B cell (primary cell): ENCODE measurements at places on chromosomes 13 and 19. TPM values are rescaled to one million over a fixed set of nuclear protein-coding genes. Genes with fewer than 3 reads are reported as not detected.

DNA sequence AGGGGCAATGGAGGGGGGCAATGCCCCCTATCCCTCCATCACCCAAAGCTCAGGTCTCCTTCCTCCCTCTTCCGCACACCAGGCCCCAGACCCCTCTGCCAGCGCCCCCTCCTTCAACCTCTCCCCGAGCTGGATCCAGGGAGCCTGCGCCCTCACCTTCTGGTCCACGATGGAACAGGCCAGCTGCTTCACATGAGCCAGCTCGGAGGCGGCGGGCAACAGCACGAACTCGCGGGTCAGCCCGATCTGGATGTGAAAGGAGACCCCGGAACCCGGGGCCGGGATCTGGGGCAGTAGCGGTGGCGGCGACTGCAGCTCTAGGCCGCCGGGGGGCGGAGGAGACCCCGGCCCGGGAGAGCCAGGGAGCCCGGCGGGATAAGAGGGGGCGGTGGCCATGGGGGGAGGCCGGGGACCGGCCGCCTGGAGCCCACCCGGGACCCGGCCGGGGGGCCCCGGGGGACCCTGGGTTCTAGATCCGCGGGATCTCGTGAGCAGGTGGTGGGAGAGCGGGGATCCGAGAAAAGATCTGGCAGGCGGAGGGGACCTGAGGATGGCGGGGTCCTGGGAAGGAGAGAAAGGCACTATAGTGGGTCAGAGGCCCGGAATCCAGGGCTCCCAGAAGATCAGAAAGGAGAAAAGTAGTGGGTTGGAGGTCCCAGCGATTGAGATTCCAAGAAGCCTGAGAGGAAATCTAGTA, 791 bp downstream of the PRKD2 start:
- no peaks in the 10 kb centered on the region for H3K27me3 ChIP-seq
- DNase-seq = peak; percentile 25
- peaks cover 20% of the 10 kb centered on the region for H3K36me3 ChIP-seq
- H3K27ac ChIP-seq = peak overlapping the region; percentile 89
- peaks cover 64% of the 10 kb centered on the region for H3K4me1 ChIP-seq
- peak overlapping the region; percentile 99 for H3K4me3 ChIP-seq

- DNase-seq = peak; percentile 71
- peaks cover 20% of the 10 kb centered on the region for H3K4me1 ChIP-seq
- H3K27me3 ChIP-seq = no peaks in the 10 kb centered on the region
- H3K27ac ChIP-seq = no peak overlapping the region
- H3K4me3 ChIP-seq = no peak overlapping the region
Measured at GRCh38 chr19:4186087-4186993, 3.9 kb downstream of the ANKRD24 start.

DNA sequence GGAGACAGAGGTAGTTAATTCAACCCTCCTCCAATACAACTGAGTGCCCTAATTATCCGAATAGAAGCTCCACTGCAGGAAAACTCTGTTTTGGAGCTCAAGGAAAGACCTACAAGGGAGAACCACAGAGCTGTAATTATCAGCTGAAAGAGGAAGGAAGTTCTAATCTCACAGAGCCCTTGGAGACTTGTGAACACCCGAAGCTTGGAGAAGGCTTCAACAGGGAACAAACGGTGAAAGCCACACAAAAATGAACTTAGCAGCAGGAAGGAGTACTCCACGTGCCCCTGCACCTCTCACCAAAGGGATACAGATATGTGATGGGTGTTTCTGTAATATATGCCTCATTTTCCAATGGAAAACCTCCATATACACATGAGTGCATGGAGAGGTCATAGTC, 61.1 kb downstream of the IRS2 start:
- no peaks in the 10 kb centered on the region for H3K36me3 ChIP-seq
- no peaks in the 10 kb centered on the region for H3K4me1 ChIP-seq
- H3K27ac ChIP-seq = no peak overlapping the region
- H3K27me3 ChIP-seq = no peaks in the 10 kb centered on the region

DNA sequence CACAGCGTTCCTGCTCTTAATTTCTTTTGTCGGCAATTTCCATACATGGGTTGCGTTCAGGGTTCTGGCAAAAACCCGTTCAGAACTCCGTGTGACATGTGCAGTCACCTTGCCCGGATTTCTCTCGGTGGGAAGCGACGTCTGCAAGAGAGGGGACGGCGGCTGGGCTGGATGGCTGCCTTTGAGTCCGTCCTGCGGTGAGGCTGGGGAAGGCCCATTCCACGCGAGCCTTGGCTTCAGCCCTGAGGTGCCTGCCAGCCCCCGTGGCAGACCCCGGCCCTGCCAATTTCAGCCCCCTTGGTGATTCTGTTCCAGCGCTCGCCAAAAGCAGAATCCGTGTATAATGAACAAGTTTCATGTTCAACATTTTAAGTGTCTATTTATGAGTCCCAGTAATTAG, 72.6 kb upstream of the TSHZ3 start:
- no peak for DNase-seq
- no peaks in the 10 kb centered on the region for H3K36me3 ChIP-seq
- no peaks in the 10 kb centered on the region for H3K4me1 ChIP-seq
- no peaks in the 10 kb centered on the region for H3K27me3 ChIP-seq
- no peak overlapping the region for H3K27ac ChIP-seq

DNA sequence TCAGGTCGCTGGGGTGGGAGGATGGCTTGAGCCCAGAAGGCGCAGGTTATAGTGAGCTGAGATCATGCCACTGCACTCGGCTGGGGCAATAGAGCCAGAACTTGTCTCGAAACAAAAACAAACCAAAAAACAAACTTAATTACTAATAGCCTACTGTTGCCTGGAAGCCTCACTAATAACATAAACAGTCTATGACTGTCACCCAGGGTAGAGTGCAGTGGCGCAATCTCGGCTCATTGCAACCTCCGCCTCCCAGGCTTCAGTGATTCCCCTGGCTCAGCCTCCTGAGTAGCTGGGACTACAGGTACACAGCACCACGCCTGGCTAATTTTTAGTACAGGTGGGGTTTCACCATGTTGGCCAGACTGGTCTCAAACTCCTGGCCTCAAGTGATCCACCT, 18.0 kb downstream of the CATSPERD start:
- H3K4me3 ChIP-seq = no peak overlapping the region
- H3K27ac ChIP-seq = no peak overlapping the region
- H3K36me3 ChIP-seq = no peaks in the 10 kb centered on the region
- H3K4me1 ChIP-seq = no peaks in the 10 kb centered on the region

DNA sequence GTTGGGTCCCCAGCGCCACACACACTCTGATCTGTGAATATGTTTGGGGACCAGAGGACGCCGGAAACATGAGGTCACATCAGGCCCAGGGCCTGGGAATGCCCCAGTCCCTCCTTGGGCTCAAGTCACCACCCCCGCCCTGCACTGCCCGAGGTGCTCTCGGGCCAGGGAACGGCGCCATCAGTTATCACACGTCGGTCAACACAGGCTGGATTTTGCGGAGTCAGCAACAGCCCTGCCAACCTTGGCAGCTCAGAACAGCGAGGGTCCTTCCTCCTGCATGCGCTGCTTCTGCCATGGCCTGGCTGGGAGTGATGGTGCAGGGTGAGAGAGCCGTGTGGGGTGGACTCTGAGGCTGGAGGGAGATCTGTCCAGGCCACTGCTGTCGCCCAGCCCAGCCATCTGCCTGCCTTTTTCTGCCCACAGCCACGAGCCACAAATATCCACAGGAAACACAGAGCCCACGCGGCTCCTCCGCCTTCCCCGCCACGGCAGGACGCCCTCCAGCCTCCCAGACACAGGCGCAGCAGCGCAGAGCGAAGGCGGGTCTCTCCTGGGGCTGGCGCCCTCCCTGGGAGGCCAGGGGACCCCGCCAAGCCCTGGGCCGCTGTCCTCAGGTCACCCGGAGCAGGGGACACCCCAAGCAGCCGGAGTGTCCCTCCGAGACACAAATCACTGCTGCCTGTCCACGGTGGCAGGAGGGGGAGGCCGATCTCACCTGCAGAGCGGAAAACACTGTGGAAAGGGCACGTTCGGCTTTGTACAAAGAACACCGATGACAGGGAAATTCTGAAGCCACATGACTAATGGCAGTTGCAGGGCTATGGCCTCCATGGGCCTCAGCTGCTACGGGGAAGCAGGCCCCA, 31.6 kb upstream of the CACTIN start:
- no peak overlapping the region for H3K4me3 ChIP-seq
- H3K27ac ChIP-seq = no peak overlapping the region
- DNase-seq = no peak
- no peaks in the 10 kb centered on the region for H3K27me3 ChIP-seq

The ZBTB32 gene
- 28.1 and 30.9 TPM in 2 replicates for total RNA-seq

DNA sequence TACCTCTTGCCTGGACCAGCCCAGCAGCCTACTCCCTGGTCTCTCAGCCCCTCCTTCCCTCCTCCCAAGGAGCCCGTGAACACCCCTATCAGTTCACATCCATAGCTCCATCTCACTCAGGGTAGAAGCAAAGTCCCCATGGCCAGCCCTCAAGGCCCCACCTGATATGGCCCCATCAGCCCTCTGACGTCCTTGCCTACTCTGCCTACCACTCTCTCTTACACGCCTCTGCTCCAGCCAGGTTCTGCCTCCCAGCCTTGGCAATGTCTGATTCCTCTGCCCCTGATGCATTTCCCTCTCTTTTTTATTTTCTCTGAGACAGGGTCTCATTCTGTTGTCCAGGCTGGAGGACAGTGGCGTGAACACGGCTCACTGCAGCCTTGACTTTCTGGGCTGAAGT, 7.9 kb upstream of the SERTAD3 start:
- DNase-seq = no peak
- H3K4me1 ChIP-seq = no peaks in the 10 kb centered on the region
- H3K27me3 ChIP-seq = no peaks in the 10 kb centered on the region
- no peaks in the 10 kb centered on the region for H3K36me3 ChIP-seq
- H3K27ac ChIP-seq = no peak overlapping the region

The SIGLEC12 gene
- not detected in 2 replicates for total RNA-seq

DNA sequence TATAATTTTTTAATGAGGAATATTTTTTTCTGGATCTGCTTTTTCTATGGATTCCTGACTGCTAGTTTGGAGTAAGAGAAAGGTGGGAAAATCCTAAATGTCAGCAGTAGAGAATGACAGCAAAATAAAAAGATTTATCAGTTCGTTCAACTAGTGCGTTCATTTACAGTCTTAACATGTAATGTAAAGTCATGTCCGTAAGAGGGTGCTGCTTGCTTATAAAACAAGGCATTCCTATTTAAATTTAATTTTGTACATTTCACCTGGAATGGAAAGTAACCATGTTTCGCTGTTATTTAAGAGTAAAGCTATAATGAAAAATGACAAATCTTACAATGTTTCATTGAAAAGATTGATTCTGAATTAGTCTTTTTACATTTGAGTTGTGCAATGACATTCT, 76.6 kb downstream of the ZMYM2 start:
- no peaks in the 10 kb centered on the region for H3K27me3 ChIP-seq
- H3K4me3 ChIP-seq = no peak overlapping the region
- DNase-seq = no peak
- H3K4me1 ChIP-seq = no peaks in the 10 kb centered on the region
- H3K36me3 ChIP-seq = peaks cover 3% of the 10 kb centered on the region

The NPAS1 gene
- 1.1 TPM in 2 replicates for total RNA-seq

- no peaks in the 10 kb centered on the region for H3K36me3 ChIP-seq
- H3K4me3 ChIP-seq = no peak overlapping the region
- H3K27ac ChIP-seq = no peak overlapping the region
- H3K27me3 ChIP-seq = no peaks in the 10 kb centered on the region
Measured at GRCh38 chr13:33125821-33126570, 109.8 kb downstream of the KL start.

DNA sequence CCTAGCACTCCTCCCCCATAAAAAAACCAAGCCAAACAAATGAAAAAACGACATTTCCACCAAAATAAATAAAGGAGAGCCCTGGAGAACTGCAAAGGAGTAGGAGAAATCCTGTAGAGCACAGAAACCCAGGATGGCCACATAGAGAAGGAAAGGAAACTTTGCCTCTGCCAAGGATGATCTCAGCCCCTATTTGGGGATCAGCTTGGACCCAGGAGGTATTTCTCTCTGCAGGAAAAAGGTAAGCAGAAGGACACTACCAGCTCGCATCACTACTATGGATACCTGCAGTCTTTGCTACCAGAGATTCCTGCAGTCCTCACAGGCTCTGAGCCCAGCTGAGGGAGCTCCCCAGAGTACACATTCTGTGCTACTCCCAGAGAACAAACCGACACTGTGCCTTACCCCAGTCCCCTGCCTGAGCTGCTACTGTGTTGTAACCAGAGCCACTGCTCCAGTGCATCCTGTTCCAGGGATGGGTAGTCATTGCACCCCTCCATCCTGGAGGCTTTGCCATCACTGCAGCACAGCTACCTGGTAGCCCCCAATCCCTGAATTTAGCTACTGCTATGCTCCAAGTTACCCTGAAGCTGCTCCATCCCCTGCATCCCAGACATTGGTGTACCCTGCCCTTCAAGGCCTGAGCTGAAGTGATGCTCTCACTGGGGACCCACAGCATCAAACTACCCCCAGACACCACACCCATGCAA, 41.7 kb downstream of the VWA8 start:
- DNase-seq = no peak
- H3K4me3 ChIP-seq = no peak overlapping the region
- no peaks in the 10 kb centered on the region for H3K36me3 ChIP-seq
- peaks cover 21% of the 10 kb centered on the region for H3K4me1 ChIP-seq
- no peak overlapping the region for H3K27ac ChIP-seq
- H3K27me3 ChIP-seq = no peaks in the 10 kb centered on the region

GRCh38 chr19:15138427-15138826, 31.2 kb downstream of the SYDE1 start:
- H3K4me1 ChIP-seq = no peaks in the 10 kb centered on the region
- H3K36me3 ChIP-seq = no peaks in the 10 kb centered on the region
- DNase-seq = no peak
- no peaks in the 10 kb centered on the region for H3K27me3 ChIP-seq
- H3K4me3 ChIP-seq = no peak overlapping the region

GRCh38 chr19:7618348-7618747, 11.0 kb downstream of the XAB2 start:
- no peak overlapping the region for H3K27ac ChIP-seq
- H3K4me3 ChIP-seq = no peak overlapping the region
- DNase-seq = no peak
- H3K27me3 ChIP-seq = no peaks in the 10 kb centered on the region
- H3K4me1 ChIP-seq = no peaks in the 10 kb centered on the region
- H3K36me3 ChIP-seq = peaks cover 43% of the 10 kb centered on the region

DNA sequence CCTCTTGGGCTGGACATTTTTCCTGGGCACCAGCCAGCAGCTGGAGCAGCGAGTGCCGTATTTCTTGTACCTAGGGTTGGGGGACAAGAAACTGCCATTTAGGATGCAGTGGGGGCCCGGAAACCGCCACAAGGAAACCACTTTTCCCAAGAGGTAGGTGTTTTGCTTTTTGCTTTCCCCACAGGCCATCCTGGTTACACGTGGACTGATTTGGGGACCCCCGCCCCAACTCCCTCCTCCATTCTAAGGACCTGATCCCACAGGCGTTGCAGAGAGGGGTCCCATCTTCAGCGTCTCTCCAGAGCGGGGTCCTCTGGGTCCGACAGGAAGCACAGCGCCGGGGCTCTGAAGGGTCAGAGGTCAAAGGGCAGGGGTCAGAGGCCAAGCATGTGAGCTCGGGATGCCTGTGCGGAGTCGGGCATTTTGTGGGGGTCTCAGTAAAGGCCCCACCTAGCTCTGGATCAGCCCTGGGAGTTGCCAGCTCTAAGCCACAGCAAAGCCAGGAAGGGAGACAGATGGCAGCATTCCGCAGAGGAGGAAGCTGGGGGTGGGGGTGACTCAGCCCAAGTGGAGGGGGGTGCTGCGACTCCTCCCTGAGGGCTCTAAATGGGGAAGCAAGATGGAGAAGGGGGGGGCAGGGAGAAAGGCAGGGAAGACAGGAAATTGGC, 4.3 kb downstream of the ZGLP1 start:
- no peaks in the 10 kb centered on the region for H3K27me3 ChIP-seq
- H3K4me1 ChIP-seq = no peaks in the 10 kb centered on the region
- no peaks in the 10 kb centered on the region for H3K36me3 ChIP-seq
- no peak overlapping the region for H3K4me3 ChIP-seq
- H3K27ac ChIP-seq = no peak overlapping the region
- DNase-seq = no peak

The CFAP97D2 gene
- 0.22 TPM in 1 of 2 replicates, not detected in the other for total RNA-seq

- H3K27ac ChIP-seq = no peak overlapping the region
- no peak overlapping the region for H3K4me3 ChIP-seq
- no peaks in the 10 kb centered on the region for H3K27me3 ChIP-seq
- no peaks in the 10 kb centered on the region for H3K4me1 ChIP-seq
Measured at GRCh38 chr13:51688937-51689662, 104.8 kb downstream of the WDFY2 start.
